ENCODE measurements at places on chromosomes 4 and X.

GRCh38 chrX:109696146-109696740, 36.8 kb downstream of the ACSL4 start:
- DNase-seq = no peak

DNA sequence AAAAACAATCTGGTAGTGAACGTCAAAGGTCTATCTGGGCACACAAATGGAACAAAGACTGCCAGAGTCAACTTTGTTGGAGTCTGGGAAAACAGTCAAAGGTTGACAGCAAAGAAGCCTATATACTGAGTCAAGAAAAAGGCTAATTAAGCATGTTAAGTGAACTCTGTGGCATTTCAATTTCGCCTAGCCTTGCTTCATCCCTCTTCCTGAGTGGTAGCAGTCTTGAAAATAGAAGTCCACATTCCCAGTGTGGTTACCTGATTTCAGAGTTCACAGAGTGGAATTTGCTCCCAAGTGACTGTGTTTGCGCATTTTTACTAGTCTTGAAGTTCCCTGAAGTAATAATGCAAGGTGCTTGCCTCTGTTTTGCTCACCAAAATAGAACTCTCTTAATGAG, 760.0 kb downstream of the FSTL5 start:
- no peak for DNase-seq

DNA sequence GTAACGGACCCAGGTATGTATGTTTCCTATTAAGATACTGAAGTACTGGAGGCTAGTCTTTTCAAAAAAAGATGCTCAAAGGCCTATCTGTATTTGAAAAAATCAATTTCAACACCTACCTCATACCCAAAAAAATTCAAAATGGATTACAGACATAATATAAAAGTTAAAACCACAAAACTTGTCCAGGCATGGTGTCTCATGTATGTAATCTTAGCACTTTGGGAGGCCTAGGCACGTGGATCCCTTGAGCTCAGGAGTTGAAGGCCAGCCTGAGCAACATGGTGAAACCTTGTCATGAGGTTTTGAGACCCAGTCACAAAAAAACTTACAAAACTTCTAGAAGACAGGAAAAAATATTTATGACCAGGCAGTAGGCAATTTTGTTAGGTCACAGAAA, 16.7 kb downstream of the RBMX start:
- DNase-seq = no peak

DNA sequence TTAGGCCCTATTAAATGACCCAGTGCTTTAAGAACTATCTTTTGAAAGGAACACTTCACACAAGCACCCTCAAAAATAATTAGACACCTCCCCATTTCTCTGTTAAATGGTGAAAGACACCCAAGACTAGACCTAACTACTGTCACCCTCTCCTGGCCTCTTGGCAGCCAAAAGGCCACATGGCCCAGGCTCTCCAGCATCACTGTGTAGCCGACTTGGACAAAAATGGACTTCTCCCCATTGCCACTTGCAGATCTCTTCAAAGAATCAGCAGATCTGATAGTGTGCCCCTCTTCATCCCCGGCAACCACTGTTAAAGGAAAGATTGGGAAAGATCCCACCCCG, 2.0 kb downstream of the MID1IP1 start:
- no peak for DNase-seq

DNA sequence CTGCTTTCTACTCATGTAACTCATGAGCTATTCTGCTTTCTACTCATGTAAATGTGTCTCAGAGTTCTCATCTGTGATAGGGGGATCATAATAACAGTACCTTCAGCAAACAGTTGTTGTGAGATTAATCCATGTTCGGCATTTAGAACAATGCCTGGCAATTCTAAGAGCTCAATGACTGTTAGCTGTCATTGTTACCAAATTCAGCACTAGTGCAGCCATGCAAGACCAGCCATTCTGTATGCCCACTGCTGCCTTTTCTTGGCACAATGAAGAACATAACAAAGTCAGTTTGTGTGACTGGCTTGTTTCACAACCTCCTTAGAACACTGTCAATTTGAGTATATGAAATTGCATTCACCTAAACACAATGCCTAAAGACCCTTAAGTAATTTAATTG, 163.2 kb downstream of the ANK2 start:
- no peak for DNase-seq

DNA sequence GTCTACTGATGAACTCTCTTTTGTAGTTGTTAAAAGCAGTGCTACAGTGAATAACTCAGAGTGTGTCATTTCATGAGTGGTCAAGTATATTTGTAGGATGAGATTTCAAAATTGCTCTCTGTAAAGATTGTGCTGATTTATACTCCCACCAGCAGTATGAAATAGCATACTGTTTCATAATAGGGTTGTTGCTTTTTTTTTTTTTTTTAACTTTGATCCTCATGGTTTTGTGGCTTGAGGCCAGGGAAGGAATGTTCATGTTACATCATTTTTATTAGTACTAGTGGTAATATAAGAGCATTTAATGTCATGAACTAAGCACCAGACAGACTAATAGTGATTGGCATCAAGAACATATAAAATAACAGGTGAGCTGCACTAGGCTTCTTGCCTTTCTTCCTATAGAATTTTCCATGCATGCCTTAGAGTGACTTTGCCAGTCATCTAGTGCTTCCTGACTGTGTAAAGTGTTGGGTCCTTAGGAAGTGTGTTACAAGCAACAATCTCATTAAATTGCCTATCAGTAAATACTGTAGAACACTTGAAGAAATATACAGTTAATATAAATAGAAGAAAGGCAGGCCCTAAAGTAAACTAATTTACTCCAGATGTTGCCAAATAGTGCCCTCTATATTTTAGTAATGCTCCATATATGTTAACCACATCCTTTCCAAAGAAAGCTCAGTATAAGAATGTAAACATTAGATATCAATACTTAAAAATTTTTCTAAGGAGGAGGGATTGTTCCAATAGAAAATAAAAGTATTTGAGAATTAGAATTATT, 38.6 kb upstream of the MSMO1 start:
- DNase-seq = no peak

DNA sequence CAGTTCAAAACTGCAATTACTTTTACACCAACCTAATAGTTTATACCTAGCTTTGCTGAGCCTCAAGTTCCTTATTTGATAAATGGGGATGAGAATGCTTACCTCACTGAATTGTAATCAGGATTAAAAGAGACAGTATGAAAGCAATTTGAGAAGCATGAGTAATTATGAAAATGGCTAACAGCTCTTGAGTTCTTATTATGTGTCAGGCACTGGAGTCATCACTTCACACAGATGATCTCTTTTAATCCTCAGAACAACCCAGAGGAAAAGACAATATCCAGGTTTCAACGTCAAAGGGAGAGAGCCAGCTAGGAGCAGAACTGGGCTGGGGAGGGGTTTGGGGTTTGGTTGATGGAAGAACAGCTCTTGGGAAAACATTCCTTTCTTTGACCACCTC, 221.0 kb upstream of the NWD2 start:
- DNase-seq = no peak

- DNase-seq = peak; percentile 30
Observed at GRCh38 chr4:26325191-26325590, 4.4 kb downstream of the RBPJ start.

- no peak for DNase-seq
Observed at GRCh38 chr4:57426779-57427395, 316.7 kb upstream of the IGFBP7 start.

DNA sequence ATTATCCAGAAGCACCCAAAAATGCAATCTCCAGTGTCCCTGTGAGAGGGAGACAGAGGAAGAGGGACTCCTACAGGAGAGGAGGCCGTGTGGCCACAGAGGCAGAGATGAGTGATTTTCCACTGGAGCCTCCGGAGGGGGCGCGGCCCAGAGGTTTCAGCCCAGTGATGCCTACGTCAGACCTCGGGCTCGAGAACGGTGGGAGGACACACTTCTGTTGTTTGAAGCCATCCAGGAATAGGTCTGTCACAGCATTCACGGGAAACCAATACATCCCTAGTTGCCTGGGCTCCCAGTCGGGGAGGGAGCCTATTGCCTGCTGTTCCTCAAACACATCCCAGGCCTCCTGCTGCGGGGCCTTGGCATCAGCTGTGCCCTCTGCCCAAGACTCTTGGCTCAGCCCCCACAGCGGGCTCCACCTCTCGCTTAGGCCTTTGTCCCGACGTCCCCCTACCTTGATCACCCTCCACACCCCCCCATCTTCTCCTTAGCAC, 39.2 kb upstream of the HMX1 start:
- DNase-seq = no peak

- DNase-seq = no peak
Observed at GRCh38 chr4:106893395-106893881, 142.7 kb downstream of the DKK2 start.

DNA sequence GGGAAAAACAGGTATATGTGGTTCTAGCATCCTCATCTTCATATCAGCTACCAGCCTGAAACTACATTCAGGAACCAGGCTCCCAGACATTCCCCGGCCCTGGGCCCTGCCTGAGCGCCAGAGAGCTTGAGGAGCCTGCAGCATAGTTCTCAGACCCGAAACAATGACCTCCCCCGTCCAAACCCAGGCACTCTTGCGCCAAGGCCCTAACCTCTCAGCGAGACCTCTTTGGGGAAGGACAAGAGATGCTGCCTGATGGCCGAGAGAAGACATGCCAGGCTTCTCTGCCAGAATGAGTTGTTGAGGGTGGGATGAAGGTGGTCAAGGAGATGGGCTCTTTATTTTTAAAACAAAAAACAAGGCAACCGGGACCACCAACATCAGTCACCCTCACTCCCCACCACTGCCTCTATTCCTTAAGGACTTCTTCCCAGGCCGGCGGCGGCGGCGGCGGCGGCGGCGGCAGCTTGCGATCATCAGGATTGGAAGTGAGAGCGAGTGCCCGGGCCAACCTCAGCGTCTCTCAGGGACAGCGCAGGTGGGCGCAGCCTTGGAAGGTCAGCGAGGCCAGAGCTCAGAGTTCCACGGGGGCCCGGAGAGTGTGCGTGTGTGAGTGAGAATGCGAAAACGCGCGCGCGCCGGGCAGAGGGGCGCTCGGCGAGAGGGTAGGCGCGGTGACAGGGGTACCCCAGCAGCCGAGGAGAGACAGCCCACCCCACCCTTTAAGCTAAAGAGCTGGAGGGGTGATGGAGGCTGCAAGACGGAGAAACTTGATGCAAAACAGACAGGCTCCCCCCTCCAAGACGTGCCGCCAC, 601 bp downstream of the INPP4B start:
- peak; percentile 31 for DNase-seq

GRCh38 chr4:88938138-88938537, 118.8 kb downstream of the FAM13A start:
- no peak for DNase-seq

DNA sequence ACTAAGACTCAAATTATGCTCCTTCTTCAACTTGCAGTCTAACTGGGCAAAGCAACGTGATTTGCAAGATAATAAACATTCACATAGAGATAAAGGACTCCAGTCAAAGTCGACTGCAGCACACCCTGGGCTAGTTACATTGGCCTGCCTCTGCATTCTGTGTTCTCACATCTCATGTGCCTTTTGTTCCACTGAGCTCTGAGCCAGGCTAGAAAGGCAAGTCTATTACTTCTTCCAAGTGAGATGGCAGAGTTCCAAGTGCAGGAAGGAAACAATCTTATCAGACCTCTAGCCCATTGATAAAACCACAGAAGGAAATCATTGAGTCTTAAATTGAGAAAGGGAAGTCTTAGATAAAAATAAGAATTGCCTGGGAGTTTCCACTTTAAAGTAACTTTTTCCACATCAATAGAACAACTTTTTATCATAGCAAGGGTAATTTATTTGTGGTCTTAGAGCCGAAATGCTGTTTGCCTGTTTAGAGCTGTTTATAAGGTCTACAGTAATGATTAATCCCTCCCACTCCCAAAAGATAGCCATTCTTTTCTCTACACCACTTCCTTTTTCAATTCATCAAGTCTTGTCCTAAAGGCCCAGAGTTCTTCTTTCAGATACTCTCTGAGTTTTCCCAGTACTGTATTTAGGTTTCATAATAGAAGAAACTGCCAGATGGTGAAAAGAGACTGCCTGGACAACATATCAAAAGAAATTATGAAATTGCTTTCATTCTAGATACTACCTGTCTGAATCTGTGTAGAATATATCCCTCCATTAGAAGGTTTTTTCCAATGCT, 200.2 kb downstream of the GUCY2F start:
- no peak for DNase-seq

GRCh38 chrX:12758291-12758690, 32.9 kb upstream of the PRPS2 start:
- DNase-seq = no peak

DNA sequence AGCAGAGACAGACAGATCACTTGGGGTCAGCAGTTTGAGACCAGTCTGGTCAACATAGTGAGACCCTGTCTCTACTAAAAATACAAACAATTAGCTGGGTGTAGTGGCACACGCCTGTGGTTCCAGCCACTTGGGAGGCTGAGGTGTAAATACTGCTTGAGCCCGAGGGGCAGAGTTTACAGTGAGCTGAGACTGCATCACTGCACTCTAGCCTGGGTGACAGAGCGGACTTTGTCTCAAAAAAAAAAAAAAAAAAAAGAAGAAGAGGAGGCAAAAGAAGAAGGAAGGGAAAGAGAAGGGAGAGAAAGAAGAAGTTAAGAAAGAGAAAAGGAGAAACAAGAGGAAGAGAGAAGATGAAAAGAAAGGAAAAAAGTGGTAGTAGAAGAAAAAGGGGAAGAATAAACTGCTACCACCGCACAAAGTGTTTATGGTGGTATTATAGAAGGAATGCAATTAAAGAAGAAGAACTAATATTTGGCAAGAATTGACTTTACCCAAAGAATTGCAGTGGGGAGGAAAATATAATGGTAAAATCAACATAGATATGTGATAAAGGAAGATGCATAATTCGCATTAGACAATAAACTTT, 19.6 kb upstream of the NSUN7 start:
- no peak for DNase-seq

DNA sequence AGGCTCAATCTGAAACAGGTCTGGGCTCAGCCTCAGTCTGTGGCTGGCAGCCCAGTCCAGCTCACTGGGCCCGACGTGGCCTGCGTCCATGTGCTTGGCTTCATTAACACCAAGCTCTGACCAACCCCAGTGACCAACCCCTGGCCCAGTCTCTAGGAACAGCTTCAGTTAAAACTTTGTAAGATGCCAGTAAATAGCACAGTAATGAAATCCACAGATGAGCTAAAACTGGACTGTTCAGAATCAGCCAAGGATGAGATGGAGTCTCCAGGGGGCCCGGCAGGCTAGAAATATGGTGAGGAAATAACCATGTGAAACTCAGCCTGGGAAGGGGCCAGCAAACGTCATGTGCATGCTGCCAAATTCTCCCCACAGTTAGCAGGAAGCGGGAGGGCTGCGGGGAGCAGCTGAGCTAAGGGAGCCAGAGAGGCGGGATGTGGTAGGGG, 37.1 kb upstream of the XPNPEP2 start:
- DNase-seq = no peak

- no peak for DNase-seq
Observed at GRCh38 chr4:17055788-17056187, 157.3 kb upstream of the LDB2 start.
